ENCODE measurements at places on chromosomes 7 and 10.
A peak's percentile ranks its signal among the peaks of the same experiment; 100 is the strongest.

- DNase-seq = no peak
Observed at GRCh38 chr10:51985336-51985735, 285.9 kb upstream of the CSTF2T start.

- DNase-seq = no peak
Observed at GRCh38 chr10:130491693-130492050, 355.5 kb downstream of the GLRX3 start.

- no peak for DNase-seq
Observed at GRCh38 chr10:90856964-90857634, 740 bp downstream of the HTR7 start.

DNA sequence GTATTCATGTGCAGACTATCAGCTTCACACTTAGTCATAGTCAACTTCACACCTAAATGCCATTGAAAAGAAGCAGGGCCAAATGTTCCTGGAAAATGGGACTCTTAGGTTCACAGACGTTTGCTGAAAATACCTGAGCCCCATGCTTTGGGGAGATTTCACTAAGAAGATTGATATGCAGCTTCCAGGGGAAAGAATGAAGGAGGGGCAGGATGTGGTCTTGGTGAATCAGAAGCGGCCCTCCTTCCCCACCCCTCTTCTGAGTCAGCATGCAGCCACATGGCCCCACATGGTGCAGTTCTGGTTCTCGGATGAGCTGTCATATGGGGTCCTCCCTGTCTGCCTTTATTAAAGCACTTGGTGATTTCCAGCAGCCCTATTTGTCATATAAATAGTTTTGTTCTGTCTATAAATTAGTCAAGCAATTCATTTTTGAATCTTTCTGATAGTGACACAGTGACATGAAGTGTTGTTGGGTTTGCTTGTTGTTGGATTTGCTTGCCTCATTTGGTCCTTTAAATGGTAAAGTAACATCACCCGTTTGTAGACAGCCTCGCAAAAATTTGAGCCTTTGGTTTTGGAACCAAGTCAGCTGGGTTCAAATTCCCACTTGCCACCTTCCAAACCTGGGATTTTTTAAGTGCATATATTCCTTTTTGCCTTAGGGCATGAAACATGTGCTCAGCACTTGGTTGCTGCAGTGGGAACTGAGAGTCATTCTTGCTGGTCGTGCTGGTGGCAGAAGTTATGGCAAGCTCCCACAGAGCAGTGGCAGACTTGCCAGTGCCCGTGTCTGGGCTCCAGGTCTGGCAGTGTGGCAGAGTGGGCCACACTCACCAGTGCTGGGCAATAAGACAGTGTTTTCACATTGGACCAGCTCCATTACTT, 68.1 kb upstream of the CDK6 start:
- DNase-seq = peak; percentile 94

DNA sequence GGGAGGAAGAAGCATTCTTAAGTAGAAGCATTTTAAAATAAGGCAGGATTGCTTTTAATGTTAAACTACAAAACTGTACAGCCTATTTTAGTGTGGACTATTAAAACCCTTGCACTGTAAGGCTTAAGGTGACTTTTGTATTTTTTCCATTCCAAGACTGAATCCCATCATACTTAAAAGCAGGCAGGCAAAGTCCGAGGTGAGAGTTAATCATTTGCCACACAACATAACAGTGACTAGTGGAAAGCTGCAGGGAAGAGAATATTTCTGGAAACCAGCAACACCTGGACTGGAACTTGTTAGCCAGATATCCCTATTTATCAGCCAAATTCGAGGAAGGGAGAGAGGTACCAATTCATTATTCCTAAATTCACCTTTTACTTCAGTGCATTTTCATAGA, 3.5 kb downstream of the PRR15 start:
- DNase-seq = no peak

GRCh38 chr10:91493313-91493712, 83.2 kb downstream of the HECTD2 start:
- DNase-seq = peak; percentile 70

GRCh38 chr7:48004638-48005037, 24.3 kb downstream of the SUN3 start:
- no peak for DNase-seq

DNA sequence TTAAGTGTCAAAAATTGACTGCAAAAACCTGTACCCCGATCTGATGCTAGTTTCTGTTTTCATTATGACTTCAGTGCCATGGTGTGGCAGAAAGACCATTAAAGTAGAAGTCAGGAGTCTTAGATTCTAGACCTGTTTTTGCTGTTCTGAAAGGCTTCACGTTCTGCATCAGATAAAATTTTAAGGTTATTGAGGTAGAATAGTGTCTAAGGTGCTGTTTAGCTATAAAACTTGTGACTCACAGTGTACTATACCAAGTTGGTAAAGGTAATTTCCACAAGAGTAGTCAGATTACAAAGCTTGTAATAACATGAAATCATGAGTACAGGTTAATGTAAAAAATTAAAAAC, 38.6 kb downstream of the ZNRF2 start:
- DNase-seq = no peak

- DNase-seq = no peak
Observed at GRCh38 chr7:142231716-142232115, 26.1 kb downstream of the PRSS58 start.

DNA sequence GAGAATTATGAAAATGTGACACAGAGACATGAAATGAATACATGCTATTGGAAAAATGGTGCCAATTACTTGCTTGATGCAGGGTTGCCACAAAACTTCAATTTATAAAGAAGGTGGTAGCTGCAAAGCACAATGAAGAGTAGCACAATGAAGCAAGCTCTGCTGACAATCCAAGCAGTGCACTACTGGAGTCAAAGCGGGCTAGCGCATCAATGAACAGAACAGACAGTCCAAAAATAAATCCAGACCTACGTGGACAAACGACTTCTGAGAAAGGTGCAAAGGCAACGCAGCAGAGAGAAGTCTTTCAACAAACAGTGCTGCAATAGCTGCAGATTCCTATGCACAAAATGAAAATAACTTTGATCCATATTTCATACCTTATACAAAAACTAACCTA, 75.8 kb downstream of the LARP4B start:
- DNase-seq = no peak

DNA sequence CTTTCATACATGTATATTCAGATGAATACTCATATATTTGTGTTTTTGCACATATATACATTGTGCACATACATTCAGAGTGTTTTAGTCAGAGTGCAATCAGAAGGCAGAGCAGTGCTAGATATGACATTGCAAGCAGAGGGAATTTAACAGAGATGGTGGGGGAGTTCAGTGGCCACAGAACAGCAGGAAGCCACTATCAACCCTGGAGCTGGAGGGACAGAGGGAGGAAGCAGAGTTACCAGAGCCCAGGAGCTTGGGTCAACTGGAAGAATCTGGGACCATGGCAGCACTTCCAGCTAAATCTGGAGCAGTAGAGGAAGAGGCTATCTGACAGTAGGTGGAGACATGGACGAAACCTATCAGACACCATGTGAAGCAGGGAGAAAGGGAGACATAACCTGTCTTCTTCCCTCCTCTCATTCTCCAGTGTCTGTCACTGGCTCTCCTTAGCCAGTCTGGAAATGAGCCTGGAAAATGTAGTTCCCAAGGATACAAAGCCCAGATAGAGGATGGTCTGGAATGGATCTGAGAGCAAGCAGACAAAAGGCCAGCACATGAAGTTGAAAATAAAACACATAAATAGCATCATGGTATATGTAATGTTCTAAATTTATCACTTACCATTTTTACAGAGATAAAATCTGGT, 33.6 kb upstream of the HERPUD2 start:
- no peak for DNase-seq

DNA sequence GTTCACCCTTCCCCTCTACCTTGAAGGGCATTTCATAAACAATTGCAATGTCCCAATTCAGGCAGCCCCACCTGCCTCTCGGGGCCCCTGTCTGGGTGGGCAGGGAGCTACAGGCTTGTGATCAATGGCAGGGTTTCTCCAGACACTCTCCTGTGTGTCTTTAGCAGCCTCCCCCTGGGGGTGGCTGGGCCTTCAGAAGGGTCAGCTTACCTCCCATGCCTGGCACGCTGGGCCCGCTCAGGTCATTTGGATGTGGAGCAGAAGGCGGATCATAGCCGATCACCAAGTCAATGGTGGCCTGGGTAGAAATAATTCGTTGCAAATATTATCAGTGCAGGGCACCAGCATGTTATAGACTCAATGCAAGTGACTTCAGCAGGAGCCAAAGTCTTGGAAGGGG, 56.3 kb downstream of the MYOF start:
- no peak for DNase-seq

DNA sequence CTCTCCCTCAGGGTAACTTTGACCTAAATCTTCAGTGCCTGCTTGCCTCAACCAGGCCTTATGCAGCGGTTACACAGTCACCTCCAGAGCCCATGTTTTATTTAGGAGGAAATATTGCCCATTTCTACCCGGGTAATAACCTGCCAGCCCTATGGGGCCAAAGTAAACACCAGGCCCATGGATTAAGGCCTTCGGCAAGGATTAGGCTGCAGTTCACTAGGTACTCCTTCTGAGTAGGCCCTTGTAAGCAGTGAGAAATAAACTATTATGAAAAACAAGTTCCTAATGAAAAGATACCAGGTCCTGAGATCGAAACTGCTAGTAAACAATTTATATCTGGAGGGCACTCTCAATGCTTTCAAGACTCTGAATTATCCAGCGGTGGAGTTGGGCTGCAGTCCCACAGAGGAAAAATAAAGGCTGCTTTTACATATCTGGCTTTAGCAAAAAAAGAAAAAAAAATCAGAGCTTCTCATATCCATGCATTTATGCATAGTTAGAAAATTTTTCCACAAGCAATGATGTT, 3.7 kb upstream of the HOXA10 start:
- DNase-seq = no peak

DNA sequence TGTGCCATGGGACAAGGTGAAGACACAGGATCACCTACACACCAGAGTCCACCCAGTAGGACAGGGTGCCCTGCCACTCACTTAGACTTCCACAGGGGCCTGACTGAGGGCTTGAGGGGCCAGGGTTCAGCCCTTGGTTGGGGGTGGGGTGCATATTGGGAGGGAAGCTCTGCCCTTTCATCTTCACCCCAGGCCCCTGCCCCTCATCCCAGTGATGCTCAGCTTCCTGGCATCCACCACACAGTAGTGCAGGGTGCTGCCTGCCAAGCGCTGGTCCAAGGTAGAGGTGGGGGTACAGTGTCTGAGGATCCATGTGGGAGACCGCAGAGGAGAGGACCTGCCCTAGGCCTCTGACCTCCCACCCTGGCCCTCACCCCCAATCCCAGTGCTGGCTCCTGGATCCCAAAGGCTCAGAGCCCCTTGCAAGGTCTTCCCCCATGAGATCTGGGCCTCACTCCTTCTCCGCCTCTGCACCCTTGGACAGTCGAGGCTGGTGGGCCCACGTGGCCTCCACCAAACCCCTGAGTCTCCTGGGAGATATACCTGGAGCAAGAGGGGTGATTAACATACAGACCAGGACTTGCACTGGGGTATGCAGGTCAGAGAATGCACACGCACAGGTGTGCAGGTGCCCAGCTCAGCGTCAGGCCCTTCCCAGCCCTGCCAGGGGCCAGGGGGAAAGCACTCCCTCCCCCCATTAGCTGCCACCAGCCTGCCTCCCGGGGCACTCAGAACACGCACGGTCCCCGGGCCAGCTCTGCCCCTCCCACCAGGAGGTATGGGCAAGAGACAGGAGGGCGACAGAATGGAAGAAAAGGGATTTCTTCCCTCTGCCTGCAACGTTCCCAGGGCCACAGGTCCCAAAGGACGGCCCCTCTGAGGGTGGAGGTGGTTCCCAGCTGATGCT, 8.6 kb upstream of the IRF5 start:
- no peak for DNase-seq

DNA sequence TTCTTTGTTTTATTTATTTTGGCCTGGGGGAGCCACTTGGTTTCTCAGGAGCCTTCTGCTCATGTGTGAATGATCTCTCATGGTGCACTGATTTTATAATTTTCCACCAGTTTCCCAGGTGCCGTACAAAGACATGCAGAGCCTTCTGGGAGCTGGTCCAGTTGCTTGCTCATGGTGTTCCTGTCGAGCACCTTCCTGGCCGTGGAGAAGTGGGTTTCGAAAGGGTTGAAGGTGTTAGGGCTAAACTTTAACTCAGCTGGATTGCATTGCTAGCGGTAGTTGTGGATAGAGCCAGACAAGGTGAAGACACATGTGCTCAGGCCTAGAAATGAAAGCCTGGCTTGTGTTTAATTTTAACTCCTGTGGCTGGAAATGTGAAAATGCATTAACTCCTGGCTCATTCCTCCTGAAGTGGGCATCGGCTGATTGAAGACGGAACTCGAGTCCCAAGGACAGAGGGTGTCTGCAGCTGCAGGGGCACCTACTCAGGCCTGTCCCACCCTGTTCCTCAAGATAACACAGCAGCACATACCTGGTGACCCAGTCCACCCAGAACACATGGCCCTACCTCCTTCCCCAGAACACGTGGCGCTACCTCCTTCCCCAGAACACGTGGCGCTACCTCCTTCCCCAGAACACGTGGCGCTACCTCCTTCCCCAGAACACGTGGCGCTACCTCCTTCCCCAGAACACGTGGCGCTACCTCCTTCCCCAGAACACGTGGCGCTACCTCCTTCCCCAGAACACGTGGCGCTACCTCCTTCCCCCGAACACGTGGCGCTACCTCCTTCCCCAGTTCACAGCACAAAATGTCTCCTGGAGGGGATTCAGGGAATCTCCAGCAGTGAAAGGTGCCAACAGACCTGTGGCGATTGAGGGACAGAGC, 133.2 kb downstream of the WDR37 start:
- no peak for DNase-seq

DNA sequence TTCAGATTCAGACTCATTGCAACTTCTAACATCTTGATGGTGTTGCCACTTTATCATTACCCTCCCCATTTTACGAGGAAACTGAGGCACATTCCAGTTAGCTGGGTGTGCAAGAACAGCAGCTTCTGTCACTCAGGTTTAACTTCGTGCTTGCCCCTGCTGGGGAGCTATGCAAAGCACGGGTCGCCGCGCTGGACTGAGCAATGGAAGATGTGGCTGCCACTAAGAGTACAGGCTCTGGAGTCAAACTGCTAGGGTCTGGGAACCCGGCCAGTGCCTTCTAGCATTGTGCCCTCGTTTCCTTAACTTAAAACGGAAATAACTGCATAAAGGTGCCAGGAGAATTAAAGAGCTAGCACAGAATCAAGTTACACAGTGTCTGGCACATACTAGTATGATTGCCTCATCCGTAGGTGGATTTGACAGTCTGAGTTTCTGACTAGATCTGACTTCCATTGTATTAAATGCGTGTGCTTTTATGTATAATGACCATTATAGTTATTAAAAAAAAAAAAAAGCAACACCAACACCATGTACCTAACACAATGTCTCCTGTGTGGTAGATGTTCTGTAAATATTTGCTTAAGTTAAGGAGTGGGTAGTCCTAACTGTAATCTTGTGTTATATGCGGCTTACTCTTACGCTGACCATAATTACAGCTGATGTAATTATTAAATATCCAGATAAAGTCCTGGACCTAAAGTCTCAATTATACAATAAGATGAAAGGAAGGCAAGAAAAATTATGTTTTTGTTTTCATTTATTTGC, 842 bp downstream of the ZNF22 start:
- DNase-seq = peak; percentile 46

- no peak for DNase-seq
Observed at GRCh38 chr10:91286572-91286971, 66.1 kb downstream of the PCGF5 start.

GRCh38 chr10:97788552-97789442, 17.0 kb upstream of the SFRP5 start:
- DNase-seq = no peak

GRCh38 chr7:134301592-134301991, 15.1 kb downstream of the SLC35B4 start:
- DNase-seq = no peak

Measured in HFFc6 (cell line).